ENCODE measurements at places on chromosomes 4 and X.

GRCh38 chr4:151322570-151322969, 2.8 kb downstream of the SH3D19 start:
- DNase-seq: no peak

DNA sequence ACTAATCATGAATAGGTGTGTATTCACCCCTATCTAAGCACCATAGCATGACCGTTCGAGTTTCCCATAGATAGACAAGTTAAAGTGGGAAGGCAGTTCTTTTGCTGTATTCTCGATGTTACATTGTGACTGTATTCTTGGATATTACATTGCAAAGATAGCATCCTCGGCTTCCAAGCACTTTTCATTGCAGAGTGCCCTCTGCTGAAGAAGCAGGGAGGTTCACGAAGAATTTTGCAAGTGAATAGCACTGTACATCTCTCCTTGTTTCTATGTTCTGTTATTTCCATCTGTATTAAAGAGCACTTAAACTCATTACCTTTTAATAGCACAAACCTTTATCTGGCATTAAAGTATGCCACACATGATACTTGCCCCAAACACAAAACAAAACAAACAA, 426.7 kb upstream of the ARX start:
- DNase-seq: no peak

GRCh38 chr4:2535376-2536192, 863 bp upstream of the FAM193A start:
- DNase-seq: peak; percentile 35

DNA sequence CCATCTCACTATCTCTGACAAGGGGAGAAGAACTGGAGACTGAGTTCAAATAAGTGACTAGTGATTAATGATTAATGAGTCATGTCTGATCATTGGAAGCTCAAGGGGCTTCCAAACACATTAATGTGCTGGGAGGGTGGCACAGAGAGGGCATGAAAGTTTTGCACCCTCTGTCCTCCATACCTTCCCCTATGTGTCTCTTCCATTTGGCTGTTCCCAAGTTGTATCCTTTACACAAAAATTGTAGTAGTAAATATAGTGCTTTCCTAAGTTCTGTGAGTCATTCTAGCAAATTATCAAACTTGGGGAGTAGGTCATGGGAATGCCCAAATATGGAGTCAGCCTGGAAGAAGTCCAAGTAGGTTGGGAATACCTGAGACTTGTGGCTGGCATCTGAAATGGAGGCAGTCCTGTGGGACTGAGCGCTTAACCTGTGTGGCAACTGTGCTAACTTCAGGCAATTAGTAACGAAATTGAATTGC, 4.1 kb upstream of the FAM200B start:
- no peak for DNase-seq

DNA sequence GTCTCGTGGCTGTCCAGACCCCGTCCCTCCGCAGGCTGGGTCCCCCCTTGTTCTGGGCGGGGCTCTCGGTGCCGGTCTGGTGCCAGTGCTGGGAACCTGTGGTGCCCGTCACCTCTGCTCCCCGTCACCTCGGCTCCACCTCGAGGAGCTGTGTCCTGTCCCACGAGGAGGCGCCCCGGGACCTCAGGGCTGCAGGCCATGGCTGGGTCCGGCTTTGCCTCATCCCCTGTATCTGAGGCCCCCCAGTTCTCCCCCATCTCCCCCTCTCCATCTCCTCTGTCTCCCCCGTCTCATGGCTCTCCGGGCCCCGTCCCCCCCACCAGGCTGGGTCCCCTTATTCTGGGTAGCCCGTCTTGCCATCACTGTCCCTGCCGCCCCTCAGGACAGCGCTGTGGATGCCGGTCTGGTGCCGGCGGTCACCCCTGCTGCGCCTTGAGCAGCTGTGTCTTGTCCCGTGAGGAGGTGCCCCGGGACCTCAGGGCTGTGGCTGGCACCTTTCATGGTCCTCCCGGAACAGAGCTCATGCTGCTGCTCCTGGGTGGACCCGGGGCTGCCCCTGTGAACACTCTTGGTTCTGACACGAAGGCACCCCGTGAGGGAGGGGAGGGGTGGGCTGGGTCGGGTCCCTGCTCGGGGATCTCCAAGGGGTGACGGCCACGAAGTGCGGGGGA, 13.4 kb upstream of the GTPBP6 start:
- no peak for DNase-seq

GRCh38 chr4:151169223-151169622, 69.8 kb downstream of the RPS3A start:
- DNase-seq: no peak

DNA sequence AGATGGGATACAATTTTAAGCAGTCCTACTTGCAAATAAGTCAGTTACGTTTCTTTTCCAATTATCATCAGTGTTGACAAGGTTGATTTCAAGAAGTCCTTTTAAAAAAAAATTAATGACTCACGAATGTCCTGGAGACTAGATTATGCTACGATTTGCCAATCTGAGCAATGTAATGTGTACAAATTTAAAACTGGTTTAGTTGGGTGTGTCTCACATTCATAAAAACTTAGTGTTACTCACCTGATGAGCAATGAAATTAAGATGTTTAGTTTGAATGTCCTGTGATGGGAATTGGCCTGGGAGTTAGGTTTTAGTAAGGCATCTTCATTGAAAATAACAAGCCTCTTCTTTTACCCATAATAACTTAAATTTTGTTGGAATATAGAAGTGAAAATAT, 136.7 kb upstream of the POF1B start:
- no peak for DNase-seq
